Breast epithelium (tissue), 4 donors: ENCODE measurements at places on chromosomes 1 and 21.

DNA sequence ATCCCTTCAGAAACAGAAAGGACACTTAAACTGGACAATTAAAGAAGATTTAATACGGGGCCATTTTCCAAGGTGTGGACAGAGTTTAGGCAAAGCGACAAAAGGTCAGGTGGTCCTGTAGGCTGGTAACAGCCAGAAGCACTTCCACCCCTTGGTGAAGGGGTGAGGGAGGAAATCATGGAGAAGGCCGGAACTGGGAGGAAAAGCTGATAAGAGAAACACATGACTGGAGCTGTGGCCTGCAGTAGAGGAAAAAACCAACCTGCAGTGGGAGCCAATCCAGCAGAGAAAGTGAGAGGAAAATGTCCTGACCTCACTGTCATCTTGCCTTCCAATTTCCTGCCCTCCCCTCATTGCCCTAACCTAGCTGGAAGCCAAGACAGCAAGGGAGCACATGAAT, 249.8 kb downstream of the LMO4 start:
- no peaks in the 10 kb centered on the region for H3K36me3 ChIP-seq
- DNase-seq, result no peak
- H3K4me1 ChIP-seq, result no peaks in the 10 kb centered on the region
- H3K27ac ChIP-seq, result no peak overlapping the region
- H3K27me3 ChIP-seq, result no peaks in the 10 kb centered on the region
- H3K4me3 ChIP-seq, result no peak overlapping the region

GRCh38 chr1:6148497-6149241, 31.5 kb downstream of the CHD5 start:
- DNase-seq, result no peak
- H3K36me3 ChIP-seq, result no peaks in the 10 kb centered on the region
- no peaks in the 10 kb centered on the region for H3K4me1 ChIP-seq
- peaks cover 29% of the 10 kb centered on the region for H3K27me3 ChIP-seq
- H3K27ac ChIP-seq, result no peak overlapping the region

DNA sequence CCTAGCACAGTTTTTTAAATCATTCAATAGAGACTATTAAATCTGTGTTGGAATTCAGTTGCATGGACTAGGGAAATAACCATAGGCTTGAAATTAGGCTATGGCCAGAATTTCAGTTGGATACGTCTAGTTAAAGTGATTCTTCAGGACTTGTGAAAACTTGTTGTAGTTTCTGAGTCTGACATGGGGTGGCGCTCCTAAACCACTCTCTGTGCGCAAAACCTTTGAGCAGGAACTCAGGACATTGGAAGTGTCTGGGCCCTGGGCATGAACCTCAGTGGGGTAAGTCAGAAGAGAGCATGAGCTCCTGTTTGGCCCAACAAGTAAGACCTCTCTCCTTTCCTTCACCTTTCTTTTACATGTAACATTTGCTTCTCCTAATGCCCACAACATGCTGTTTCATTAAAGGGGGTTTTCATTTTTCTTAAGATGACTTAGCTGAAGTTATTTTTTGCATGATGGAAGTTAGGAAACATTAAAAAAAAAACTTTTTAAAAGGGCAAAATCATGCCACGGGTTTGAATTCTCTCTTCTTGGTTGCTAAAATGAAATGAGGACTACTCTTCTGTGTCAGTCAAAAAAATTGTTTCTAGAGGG, 17.1 kb upstream of the CCDC190 start:
- H3K4me1 ChIP-seq, result no peaks in the 10 kb centered on the region
- no peaks in the 10 kb centered on the region for H3K36me3 ChIP-seq
- no peak overlapping the region for H3K27ac ChIP-seq
- no peaks in the 10 kb centered on the region for H3K27me3 ChIP-seq

GRCh38 chr1:154536570-154536969, 21.9 kb downstream of the UBE2Q1 start:
- DNase-seq, result no peak
- no peaks in the 10 kb centered on the region for H3K4me1 ChIP-seq
- no peaks in the 10 kb centered on the region for H3K27me3 ChIP-seq
- no peak overlapping the region for H3K27ac ChIP-seq
- H3K4me3 ChIP-seq, result no peak overlapping the region

DNA sequence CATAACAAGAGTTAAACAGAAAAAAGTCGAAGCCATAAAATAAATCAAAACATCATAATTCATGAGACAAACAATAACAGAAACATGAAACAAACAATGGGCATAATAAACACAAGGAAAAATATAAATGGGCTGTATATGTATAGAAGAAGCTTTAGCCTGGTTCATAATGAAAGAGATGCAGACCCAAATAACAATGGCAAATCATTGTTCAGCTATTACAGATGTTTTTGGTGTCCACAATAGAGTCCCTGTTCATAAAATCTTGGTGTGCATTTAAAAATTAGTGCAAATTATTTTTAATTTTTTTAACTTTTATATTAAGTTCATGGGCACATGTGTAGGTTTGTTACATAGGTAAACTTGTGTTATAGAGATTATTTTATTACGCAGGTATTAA, 1185.9 kb upstream of the B3GALT2 start:
- H3K27ac ChIP-seq, result no peak overlapping the region
- H3K27me3 ChIP-seq, result no peaks in the 10 kb centered on the region
- DNase-seq, result no peak
- H3K36me3 ChIP-seq, result no peaks in the 10 kb centered on the region

GRCh38 chr1:33332881-33333280, 12.0 kb upstream of the A3GALT2 start:
- peaks cover 47% of the 10 kb centered on the region for H3K4me1 ChIP-seq
- no peaks in the 10 kb centered on the region for H3K27me3 ChIP-seq
- peak overlapping the region; percentile 48 for H3K4me3 ChIP-seq
- peak overlapping the region; percentile 88 for H3K27ac ChIP-seq

- no peaks in the 10 kb centered on the region for H3K36me3 ChIP-seq
- no peak overlapping the region for H3K27ac ChIP-seq
- no peak overlapping the region for H3K4me3 ChIP-seq
- DNase-seq, result no peak
- H3K4me1 ChIP-seq, result no peaks in the 10 kb centered on the region
Observed at GRCh38 chr1:236403905-236404696, 10.0 kb downstream of the EDARADD start.

DNA sequence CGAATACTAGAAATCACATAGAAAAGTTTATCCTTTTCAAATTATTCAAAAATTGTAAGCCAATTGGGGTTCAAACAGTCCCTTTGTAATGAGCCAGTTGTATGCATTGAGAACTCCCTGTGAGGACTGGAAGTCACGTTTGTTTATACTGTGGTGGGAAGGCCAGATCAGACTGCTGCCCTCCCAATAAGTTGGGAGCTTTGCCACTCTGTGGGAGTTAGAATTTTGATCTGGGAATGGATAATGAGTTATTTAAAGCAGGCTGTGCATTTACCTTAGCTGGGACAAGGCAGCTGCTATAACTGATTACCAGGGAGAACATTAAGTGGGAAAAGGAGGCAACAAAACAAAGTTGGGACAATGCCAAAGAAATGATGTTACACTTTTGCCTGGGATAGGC, 178.8 kb downstream of the SDCCAG8 start:
- H3K27ac ChIP-seq, result no peak overlapping the region
- H3K36me3 ChIP-seq, result no peaks in the 10 kb centered on the region
- no peak overlapping the region for H3K4me3 ChIP-seq
- H3K27me3 ChIP-seq, result no peaks in the 10 kb centered on the region
- no peak for DNase-seq

GRCh38 chr1:196897158-196897828, 9.4 kb downstream of the CFHR4 start:
- H3K36me3 ChIP-seq, result no peaks in the 10 kb centered on the region
- no peaks in the 10 kb centered on the region for H3K27me3 ChIP-seq
- DNase-seq, result no peak
- H3K4me3 ChIP-seq, result no peak overlapping the region

- DNase-seq, result no peak
- no peak overlapping the region for H3K27ac ChIP-seq
- no peaks in the 10 kb centered on the region for H3K36me3 ChIP-seq
Observed at GRCh38 chr1:42168763-42169162, 4.2 kb upstream of the GUCA2A start.

DNA sequence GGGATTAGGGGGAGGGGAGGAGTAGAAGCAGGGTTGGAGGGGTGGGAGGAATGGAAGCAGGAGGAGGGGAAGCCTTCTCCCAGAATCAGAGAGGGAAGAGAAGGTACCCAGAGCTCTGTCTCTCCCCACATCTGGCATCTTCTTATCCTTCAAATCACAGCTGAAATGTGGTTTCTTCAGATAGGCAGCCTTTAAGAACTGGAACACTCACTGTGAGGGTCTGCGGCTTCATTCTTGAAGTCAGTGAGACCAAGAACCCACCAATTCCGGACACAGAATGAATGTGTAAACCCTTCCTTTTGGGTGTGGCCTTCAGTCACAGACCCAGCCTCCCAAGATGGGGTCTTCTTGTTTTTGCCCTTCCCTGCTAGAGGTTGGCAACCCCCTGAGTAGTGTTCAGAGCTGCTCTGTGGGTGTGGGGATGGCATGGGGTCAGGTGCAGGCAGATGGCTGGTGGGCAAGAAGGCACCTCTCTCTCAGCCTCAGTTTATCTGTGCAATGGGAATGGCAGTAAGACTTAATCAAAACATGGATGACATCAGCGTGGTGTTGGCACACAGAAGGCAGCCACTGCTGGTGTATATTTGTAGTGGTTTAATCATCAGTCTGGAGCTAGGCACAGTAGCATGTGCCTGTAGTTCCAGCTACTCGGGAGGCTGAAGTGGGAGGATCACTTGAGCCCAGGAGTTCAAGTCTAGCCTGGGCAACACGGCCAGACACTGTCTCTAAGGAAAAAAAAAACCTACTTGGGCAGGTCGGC, 7.2 kb downstream of the FAAH start:
- no peaks in the 10 kb centered on the region for H3K36me3 ChIP-seq
- H3K27ac ChIP-seq, result peak overlapping the region; percentile 58
- DNase-seq, result no peak
- H3K27me3 ChIP-seq, result no peaks in the 10 kb centered on the region
- no peak overlapping the region for H3K4me3 ChIP-seq
- H3K4me1 ChIP-seq, result no peaks in the 10 kb centered on the region

DNA sequence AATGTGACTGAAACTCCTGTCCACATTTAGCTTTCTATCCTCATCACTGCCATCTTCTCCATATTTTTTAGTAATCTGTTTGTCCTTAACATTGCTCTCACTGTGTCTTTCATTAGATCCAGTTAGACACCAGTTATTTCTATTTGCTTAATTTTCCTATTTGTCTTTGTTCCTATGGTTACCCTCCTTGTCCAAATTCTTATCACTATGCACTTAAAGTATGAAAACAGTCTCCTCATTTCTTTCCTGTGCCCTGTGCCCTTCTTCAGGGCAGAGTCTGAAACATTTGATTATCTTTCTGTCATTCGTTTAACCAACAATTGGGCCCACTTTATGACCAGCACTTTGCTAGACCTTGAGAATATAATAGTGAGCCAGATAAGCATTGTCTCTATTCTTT, 64.2 kb downstream of the SLC30A7 start:
- H3K27me3 ChIP-seq, result no peaks in the 10 kb centered on the region
- no peak overlapping the region for H3K27ac ChIP-seq
- H3K4me3 ChIP-seq, result no peak overlapping the region
- DNase-seq, result no peak
- H3K4me1 ChIP-seq, result no peaks in the 10 kb centered on the region

- DNase-seq, result no peak
- no peak overlapping the region for H3K4me3 ChIP-seq
- no peak overlapping the region for H3K27ac ChIP-seq
- H3K4me1 ChIP-seq, result no peaks in the 10 kb centered on the region
- no peaks in the 10 kb centered on the region for H3K36me3 ChIP-seq
Observed at GRCh38 chr1:244104309-244105060, 53.4 kb downstream of the ZBTB18 start.

- peak overlapping the region; percentile 99 for H3K27ac ChIP-seq
- peaks cover 14% of the 10 kb centered on the region for H3K4me1 ChIP-seq
- H3K27me3 ChIP-seq, result no peaks in the 10 kb centered on the region
- DNase-seq, result no peak
Observed at GRCh38 chr1:112708002-112708448, 1.1 kb upstream of the RHOC start.

DNA sequence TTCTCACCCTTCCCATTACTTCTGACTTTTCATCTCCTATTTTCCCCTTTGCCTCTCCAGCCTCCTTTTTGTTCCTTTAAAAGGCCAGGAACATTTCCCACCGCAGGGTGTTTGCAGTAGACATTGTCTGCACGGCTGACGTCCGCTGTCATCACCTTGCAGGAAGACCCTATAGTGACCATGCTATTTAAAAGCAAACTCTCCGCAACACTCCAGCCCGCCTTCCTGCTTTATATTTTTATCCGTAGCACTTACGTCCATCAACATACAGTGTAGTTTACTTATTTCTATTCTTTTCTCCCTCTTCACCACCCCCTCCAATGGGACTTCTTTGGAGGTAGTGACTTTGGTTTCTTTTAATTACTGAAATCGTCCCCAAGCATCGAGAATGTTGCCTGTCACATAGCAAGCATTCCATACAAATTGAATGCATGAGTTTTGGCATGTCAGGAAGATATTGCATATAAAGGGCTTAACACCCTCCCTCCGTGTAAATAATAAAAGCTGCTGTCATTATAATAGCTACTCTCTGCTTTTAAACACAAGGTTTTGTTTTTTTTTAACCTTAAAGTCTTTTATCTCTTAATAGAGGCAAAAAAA, 19.8 kb downstream of the SLC25A33 start:
- H3K27me3 ChIP-seq, result no peaks in the 10 kb centered on the region
- DNase-seq, result no peak
- H3K36me3 ChIP-seq, result no peaks in the 10 kb centered on the region
- H3K4me3 ChIP-seq, result no peak overlapping the region

DNA sequence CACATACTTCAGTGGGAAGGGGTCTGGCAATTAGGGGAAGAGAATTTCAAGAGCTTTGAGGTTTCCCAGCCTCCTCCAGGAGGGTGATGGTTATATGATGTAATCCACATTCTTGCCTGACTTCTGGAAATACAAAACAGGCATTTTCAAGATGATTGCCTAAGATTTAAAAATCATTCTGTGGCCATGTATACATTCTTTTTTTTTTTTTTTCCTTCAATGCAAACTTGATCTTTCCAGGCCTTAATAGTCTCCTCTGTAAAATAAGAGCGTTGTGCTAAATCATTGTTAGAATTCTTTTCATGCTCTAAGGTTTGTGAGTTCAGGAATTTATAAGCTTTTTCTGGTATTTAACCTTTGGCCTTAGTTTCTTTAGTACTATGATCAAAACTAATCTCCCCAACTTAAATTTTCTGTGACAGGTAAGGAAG, 192.3 kb upstream of the HMCN1 start:
- H3K4me3 ChIP-seq, result no peak overlapping the region
- no peak overlapping the region for H3K27ac ChIP-seq
- H3K36me3 ChIP-seq, result no peaks in the 10 kb centered on the region
- DNase-seq, result no peak
- H3K4me1 ChIP-seq, result no peaks in the 10 kb centered on the region

- no peaks in the 10 kb centered on the region for H3K4me1 ChIP-seq
- no peaks in the 10 kb centered on the region for H3K36me3 ChIP-seq
- no peak for DNase-seq
Observed at GRCh38 chr1:5858844-5859407, 133.3 kb downstream of the NPHP4 start.

DNA sequence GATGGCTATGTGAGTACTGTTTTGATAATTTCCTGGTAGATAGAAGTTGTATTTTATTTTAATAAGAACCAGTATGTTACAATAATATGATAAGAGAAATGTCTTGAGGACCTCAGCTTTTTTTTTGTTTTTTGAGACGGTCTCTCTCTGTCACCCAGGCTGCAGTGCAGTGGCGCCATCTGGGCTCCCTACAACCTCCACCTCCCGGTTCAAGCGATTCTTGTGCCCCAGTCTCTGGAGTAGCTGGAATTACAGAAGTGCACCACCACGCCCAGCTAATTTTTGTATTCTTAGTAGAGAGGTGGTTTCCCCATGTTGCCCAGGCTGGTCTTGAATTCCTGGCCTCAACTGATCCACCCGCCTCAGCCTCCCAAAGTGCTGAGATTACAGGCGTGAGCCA, 968.1 kb upstream of the ADGRL4 start:
- no peak overlapping the region for H3K27ac ChIP-seq
- H3K36me3 ChIP-seq, result no peaks in the 10 kb centered on the region
- no peak overlapping the region for H3K4me3 ChIP-seq
- no peak for DNase-seq
